ENCODE measurements at places on chromosomes 13 and 19.

DNA sequence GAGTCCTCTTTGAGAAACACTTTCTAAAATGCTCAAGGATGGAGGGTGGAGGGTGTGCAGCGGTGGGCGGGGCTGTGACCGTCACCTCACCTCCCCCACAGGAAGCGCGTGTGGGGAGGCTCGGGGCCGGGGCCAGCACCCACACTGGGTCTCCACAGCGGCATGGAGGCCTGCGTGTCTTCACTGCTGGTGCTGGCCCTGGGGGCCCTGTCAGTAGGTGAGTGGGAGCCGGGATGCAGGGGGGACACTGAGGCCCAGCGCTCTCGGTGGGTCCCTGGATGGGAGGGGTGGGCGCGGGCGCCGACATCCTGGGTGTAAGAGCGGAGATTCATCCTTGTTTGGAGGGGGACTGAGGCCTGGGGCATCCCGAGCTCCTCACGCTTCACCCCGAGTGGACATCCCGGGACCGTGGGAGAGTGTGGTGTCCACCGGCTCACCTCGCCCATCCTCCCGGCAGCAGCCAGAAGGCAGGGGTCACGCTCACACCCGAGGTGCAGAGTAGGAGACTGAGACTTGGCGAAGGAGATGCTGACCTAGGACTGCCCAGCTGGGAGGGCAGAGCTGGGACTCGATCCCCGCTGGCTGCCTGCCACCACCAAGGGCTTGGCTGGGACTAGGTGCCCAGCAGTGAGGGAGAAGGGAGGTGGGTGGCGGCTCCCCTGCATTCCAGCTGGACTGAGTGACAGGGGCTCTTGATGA is at the start of gene GZMM:
Gene GZMM (plus strand): TSS at position 144 of the 699 bp plus-strand sequence. CDS start 19 bp downstream, at position 163.
- peak; percentile 55 for DNase-seq

- no peak for DNase-seq
Measured at GRCh38 chr13:47858042-47859025, 142.7 kb downstream of the SUCLA2 start.

DNA sequence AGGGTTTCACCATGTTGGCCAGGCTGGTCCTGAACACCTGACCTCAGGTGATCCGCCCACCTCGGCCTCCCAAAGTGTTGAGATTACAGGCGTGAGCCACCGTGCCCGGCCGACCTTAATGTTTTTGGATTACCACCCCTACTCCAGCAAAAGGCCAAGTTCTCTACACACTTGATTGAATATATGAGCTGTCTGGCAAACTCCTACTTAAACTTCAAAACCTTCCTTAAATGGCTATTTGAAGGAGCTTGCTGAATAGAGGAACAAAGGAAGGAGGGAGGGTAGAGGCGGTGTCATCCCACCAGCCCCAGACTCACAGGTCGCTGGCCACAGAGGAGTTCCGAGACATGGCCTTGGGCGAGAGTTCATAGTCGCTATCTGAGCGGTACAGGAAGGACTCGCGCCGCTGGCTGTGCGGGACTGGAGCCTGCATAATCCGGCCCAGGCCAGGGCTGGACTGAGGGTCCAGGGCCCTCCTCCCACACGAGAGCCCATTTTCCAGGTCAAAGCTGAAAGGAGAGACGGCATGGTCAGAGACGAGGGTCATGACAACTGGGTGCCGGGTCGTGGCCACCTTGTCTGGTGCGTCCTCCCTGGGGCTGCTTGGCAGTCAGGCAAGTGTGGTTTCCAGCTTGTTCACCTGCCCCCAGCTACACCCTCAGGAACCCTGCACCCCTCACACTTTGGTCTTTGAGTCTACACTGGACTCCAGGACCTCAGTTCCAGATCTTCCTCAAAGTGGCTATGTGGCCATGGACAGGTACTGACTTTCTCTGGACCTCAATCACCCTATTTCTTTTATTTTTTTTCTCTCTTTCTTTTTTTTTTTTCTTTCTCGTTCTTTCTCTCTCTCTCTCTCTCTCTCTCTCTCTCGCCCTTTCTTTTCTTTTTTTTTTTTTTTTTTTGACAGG is 4.2 kb downstream of the PDE4C start:
- DNase-seq = no peak

- DNase-seq = no peak
Measured at GRCh38 chr19:43464134-43464775, 1.2 kb downstream of the LYPD3 start.

DNA sequence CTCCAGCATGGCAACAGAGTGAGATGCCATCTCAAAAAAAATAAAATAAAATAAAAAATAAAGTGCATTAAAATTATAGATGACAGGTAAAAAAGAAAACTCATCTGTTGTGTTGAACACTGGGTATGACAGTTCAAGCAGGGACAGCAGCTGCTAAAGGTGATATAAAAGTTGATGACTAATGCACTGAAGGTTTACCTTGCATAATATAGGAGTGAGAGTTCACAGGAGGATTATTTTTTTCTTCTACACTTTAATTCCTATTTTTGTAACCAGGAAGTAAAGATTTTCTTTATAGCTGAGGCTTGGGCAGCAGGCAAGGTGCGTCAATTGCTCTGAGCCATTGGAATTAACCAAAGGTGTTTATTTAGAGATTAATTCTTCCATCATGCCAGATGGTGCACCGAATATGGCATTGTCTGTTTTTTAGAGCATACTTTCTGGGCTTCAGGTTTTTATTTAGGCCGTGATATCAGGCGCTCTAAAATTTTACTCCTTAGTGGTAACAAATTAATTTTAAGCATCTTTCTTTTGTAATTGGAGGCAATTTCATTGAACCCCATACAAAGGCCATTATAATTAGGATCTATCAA is 337.0 kb upstream of the SLC10A2 start:
- no peak for DNase-seq

GRCh38 chr13:75693227-75693626 is 57.1 kb downstream of the LMO7 start:
- DNase-seq = no peak

- DNase-seq = no peak
Measured at GRCh38 chr19:2287585-2288337, 5.8 kb upstream of the PEAK3 start.

Data from activated CD4-positive, alpha-beta T cell treated with anti-CD3 and anti-CD28 coated beads, Interleukin-2, amount 50 U/mL, for 24 hours (primary cell).